ENCODE measurements at places on chromosomes 11 and 22. TPM values are rescaled to one million over a fixed set of nuclear protein-coding genes. Genes with fewer than 3 reads are reported as not detected.

GRCh38 chr11:128735935-128736605 lies 42.2 kb downstream of the FLI1 start:
- DNase-seq, result no peak

DNA sequence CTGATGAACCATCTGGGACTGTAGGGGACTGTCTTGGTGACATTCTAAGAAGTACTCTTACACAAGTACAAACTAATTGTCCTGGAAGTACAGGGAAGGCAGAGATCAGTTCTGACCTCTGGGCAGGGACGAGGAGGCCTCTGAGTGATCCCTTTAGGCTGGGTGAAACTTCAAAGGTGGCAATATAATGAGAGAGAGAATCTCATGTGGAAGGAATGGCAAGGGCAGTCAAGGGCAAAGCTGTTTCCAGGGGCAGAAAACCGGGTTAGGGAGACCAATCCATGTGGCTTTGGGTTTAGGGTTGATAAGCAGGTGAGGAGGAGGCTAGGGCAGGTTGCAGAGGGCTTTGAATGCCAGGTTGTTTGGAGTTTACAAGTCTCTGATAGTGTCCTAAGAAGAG lies 21.3 kb upstream of the MYH9 start:
- no peak for DNase-seq

DNA sequence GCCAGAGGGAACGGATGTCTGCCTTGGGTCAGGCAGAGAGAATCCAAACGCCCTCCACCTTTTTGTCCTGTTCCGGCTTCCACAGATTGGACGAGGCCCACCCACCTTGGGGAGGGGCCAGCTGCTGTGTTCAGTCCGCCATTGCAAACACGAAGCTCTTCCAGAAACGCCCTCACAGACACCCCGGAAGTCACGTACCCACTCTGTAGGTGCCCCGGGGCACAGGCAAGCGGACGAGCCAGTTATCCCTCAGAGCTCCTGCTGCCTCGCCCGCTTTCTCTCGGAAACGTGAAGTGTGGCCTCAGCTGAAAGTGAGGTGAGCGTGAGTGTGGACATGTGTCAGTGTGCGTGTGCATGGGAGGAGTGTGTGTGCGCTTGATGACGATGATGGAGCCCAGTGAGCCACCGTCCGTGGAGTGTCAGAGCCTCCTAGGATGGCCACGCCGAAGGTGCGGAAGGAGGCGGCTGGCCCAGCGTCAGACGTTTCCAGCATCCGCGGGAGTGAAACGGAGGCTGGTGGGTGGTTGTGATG lies 869.2 kb downstream of the TBC1D22A start:
- no peak for DNase-seq

GRCh38 chr11:3836903-3837302 lies 3.9 kb downstream of the RHOG start:
- no peak for DNase-seq

Gene PRSS23
- total RNA-seq, result 46.0 TPM

DNA sequence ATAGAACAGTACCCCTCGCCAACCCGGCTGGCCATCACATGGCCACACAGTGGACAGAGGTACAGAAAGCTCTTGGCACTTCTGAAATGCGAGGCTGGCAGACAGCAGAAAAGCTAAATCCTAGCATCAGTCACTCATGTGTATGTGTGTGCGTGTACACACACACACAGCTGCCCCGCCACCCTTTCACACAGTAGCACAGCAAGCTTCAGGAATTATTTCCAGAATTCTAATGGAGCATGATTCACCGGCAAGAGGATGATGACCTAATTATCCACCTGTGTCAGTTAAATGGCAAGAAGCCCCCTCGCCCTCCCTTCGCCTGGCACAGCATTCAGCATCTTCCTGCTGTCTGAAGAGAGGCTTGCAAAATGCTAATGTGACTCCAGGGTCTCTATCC lies 336.0 kb downstream of the SHANK2 start:
- no peak for DNase-seq

DNA sequence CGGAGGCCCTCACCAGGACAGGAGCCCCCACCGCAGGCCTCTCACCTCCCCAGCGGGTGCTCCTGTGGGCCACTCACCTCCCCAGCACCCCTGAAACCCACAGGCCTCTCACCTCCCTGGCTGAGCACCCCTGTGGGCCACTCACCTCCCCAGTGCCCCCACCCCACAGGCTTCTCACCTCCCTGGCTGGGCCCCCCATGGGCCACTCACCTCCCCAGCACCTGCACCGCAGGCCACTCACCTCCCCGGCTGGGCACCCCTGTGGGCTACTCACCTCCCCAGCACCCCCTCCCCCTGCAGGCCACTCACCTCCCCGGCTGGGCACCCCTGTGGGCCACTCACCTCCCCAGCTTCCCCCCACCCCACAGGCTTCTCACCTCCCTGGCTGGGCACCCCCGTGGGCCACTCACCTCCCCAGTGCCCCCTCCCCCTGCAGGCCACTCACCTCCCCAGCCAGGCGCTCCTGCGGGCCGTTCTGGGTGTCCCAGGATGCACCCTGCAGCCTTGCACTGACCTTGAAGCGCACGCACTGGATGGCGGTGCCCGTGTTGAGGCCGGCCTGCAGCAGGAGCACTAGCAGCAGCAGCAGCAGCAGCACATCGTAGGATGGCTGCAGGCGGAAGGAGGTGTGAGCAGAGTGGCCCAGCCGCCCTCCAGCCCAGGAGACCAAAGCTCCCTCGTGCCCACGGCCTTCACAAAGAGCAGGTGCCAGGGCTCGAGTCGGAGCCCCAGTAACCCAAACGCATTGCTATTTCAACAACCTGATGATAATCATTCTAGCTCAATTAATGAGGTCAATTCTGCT lies 5.7 kb upstream of the TTLL8 start:
- DNase-seq, result no peak

Gene MS4A6A
- 1.1 TPM for total RNA-seq

Gene GRM5
- total RNA-seq, result 0.08 TPM

Gene SLC5A1
- 7.3 TPM for total RNA-seq

Data from hepatocyte (in vitro differentiated cells).